ENCODE measurements at places on chromosomes 1 and 21.

GRCh38 chr1:59768792-59769735 lies 45.7 kb upstream of the HOOK1 start:
- no peaks in the 10 kb centered on the region for H3K27me3 ChIP-seq
- H3K4me1 ChIP-seq: peaks cover 19% of the 10 kb centered on the region
- H3K27ac ChIP-seq: peak overlapping the region; percentile 7
- no peak overlapping the region for H3K4me3 ChIP-seq
- DNase-seq: no peak

DNA sequence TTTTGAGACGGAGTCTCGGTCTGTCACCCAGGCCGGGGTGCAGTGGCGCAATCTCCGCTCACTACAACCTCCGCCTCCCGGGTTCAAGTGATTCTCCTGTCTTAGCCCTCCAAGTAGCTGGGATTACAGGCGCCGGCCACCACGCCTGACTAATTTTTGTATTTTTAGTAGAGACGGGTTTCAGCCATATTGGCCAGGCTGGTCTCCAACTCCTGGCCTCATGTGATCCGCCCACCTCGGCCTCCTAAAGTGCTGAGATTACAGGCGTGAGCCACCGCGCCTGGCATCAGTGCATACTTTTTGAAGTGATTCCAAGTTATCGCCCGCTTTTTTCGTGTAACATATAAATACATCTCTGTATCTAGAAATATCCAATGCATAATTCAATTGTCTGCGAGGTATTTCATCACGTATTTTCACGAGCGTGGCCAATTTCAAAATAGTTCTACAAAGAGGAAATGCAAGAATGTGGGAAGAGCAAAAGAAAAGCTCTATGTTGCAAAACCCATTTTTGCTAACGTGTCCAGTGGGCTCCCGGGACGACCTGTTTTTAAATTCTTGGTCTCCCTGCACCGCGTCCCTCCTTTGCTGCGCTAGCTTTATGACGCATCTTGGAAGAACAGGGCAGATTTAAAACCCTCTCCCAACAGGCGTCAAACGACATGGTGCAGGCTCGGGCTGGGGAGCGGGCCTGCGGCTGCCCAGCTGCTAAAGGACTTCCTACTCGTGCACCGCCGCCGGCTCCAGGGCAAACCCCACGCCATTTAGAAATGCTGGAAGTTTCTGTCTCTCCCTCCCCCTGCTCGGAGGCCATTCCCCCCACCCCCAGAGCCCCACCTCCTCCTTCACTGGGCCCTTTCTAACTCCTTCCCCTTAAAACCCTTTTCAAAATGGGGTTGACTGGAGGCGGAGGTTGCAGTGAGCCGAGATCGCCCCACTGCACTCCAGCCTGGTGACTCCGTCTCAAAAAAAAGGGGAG lies 923 bp upstream of the IFNGR2 start:
- peaks cover 26% of the 10 kb centered on the region for H3K4me1 ChIP-seq
- peak overlapping the region; percentile 66 for H3K4me3 ChIP-seq
- peak overlapping the region; percentile 63 for H3K27ac ChIP-seq
- peaks cover 29% of the 10 kb centered on the region for H3K36me3 ChIP-seq
- DNase-seq: peak; percentile 90

DNA sequence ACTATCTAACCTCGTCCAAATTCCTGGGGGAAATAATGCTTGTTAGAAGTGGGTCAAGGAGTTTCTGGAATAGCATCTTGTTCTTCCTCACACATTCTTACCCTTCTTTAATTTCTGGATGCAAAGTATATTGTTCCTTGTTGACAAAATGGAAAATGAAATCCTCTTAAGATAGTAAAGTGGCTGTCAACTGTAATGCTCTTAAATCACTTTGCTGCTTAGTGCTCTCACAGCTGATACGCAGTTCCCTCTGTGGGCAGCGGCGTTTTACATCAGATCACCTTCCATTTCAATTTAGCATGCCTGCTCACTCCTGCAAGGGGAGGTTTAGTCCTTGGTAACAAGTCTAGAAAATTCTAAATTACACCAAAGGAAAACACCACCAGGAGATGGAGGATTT lies 113.1 kb downstream of the DNM3 start:
- H3K36me3 ChIP-seq: no peaks in the 10 kb centered on the region
- H3K27me3 ChIP-seq: peaks cover 15% of the 10 kb centered on the region
- no peak overlapping the region for H3K27ac ChIP-seq
- H3K4me3 ChIP-seq: no peak overlapping the region
- H3K4me1 ChIP-seq: no peaks in the 10 kb centered on the region
- DNase-seq: no peak

- no peak overlapping the region for H3K4me3 ChIP-seq
- H3K4me1 ChIP-seq: peaks cover 23% of the 10 kb centered on the region
- peak; percentile 48 for DNase-seq
- peaks cover 26% of the 10 kb centered on the region for H3K36me3 ChIP-seq
Observed at GRCh38 chr1:42177541-42177981, 13.0 kb upstream of the GUCA2A start.

DNA sequence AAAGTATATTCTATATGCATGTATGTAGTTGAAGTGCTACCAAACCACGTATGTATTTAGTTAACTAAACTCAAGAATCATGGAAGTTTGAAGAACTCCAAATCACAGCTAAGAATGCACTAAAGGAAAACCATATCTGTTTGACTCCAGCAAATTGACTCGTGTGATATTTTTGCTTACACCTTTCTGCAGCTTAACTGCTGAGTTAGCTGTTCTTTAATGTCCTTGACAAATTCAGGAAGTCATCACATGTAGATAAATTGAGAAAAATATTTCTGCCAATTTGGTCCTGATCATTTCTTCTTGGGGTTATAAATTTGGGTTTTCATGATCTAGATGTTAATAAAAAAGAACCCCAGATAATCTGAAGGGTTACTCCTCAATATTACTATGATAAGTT lies 83.0 kb downstream of the NFIA start:
- H3K27ac ChIP-seq: no peak overlapping the region
- no peak overlapping the region for H3K4me3 ChIP-seq
- no peaks in the 10 kb centered on the region for H3K27me3 ChIP-seq
- no peak for DNase-seq
- peaks cover 5% of the 10 kb centered on the region for H3K36me3 ChIP-seq

DNA sequence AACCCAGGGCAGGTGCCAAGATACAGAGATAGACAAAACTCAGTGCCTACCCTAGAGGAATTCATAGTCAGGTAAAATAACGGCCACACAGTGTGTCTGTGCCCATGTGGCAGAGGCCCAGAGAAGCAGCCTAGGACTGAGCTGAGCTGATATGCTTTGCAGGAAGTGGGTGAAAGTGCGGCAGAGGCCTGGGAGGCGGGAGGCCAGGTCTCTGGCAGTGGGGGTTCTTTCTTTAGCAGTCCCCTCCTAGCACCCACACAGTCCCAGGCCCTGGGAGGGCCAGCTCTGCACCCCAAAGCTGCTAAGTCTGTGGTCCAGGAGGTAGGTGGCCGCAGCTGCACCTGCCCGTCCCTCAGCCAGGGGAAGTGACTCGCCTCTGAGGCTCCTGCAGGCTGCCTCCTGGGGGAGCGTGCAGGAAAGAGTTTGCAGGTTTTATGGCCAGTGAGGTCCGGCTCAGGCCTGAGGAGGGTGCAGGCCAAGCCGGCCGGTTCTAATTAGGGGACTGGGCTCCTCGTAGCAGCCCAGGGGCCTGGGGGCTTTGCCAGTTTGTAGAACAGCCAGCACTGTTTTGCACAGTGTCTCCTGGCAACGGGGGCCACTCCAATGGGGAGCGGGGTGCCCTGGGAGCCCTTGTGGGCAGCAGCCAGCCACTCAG lies 107.9 kb downstream of the SPSB1 start:
- no peaks in the 10 kb centered on the region for H3K36me3 ChIP-seq
- H3K27me3 ChIP-seq: no peaks in the 10 kb centered on the region
- H3K27ac ChIP-seq: no peak overlapping the region
- DNase-seq: no peak
- no peak overlapping the region for H3K4me3 ChIP-seq

GRCh38 chr1:159800177-159800930 lies 1.8 kb upstream of the FCRL6 start:
- H3K4me3 ChIP-seq: no peak overlapping the region
- peaks cover 6% of the 10 kb centered on the region for H3K4me1 ChIP-seq
- DNase-seq: no peak

DNA sequence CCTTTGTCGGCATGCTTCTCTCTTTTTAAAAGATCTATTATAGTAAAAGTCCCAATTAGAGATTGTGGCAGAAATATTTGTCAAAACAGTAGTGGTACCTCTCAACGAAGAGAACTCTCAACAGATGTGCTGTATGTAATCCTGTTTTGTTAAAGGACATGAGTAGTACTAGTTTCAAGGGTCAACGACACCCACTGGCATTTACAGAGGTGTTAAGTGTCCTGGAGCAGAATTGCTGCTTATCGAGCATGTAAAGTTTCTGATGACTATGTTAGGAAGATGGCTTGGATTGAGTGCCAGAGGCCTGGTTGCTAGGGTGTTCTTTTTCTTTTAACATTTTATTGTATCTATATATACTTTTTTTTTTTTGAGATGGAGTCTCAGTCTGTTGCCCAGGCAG lies 27.1 kb downstream of the CELF3 start:
- H3K27ac ChIP-seq: no peak overlapping the region
- H3K4me1 ChIP-seq: no peaks in the 10 kb centered on the region
- H3K27me3 ChIP-seq: no peaks in the 10 kb centered on the region
- no peak for DNase-seq

DNA sequence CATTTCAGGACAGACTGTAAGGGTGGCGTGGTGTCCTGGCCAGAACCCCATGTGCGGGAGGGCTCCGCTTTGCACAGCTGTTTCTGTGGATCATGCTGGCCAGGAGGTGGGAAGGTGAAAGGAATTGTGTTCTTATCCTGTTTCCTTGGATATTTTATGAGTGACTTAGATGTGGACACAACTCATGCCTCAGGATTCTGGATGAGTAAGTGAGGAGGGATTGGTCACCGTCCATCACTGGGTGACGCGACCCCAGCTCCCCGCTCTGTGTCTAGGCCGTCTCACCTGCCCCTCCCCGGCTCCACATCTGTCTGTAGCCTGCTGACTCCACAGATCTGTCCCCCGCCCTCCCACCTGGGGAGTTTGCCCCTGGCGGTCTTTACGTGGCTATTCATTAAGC lies 48.8 kb downstream of the PIK3CD start:
- no peaks in the 10 kb centered on the region for H3K27me3 ChIP-seq
- peaks cover 23% of the 10 kb centered on the region for H3K4me1 ChIP-seq
- H3K36me3 ChIP-seq: no peaks in the 10 kb centered on the region
- no peak overlapping the region for H3K4me3 ChIP-seq

- peaks cover 29% of the 10 kb centered on the region for H3K4me1 ChIP-seq
- no peak overlapping the region for H3K27ac ChIP-seq
- no peak for DNase-seq
- H3K4me3 ChIP-seq: no peak overlapping the region
- H3K36me3 ChIP-seq: peaks cover 7% of the 10 kb centered on the region
Observed at GRCh38 chr1:12620488-12620865, 2.5 kb upstream of the DHRS3 start.

GRCh38 chr1:234582681-234583301 lies 27.2 kb downstream of the IRF2BP2 start:
- H3K4me1 ChIP-seq: peaks cover 11% of the 10 kb centered on the region
- no peak overlapping the region for H3K27ac ChIP-seq
- no peaks in the 10 kb centered on the region for H3K27me3 ChIP-seq
- H3K4me3 ChIP-seq: no peak overlapping the region
- H3K36me3 ChIP-seq: no peaks in the 10 kb centered on the region

DNA sequence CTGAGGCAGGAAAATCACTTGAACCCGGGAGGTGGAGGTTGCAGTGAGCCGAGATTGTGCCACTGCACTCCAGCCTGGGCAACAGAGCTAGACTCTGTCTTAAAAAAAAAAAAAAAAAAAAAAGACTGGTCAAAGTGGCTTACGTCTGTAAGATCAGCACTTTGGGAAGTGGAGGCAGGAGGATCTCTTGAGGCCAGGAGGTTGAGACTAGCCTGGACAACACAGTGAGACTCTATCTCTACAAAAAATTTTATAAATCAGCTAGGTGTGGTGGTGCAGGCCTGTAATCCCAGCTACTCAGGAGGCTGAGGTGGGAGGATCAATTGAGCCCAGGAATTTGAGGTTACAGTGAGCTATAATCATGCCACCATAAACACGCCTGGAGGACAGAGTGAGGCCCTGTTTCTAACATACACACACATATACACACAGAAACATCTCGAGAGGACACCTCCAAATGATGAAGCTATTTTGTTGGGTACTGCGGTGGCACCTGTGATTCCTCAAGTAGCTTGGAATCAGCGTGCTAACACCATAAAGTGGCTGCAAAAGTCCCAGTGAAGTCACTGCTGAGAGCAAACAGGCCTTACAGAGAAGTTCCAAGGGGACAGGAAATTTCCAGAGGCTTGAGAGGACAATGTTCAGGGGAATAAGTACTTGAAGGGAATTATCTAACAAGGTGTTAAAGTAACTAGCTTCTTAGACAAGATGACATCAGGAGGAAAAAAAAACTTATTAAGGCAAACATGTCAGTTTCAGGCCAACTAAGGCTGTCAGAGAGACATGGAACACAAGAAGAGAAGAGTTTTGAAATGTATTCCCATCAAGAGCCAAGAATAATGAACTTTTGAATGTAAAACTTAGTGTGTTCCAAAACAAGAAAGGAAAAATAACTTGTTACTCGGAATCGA lies 1.3 kb downstream of the NADK start:
- H3K4me3 ChIP-seq: peak overlapping the region; percentile 82
- no peaks in the 10 kb centered on the region for H3K27me3 ChIP-seq
- no peak for DNase-seq
- peak overlapping the region; percentile 68 for H3K27ac ChIP-seq
- H3K36me3 ChIP-seq: peaks cover 35% of the 10 kb centered on the region

DNA sequence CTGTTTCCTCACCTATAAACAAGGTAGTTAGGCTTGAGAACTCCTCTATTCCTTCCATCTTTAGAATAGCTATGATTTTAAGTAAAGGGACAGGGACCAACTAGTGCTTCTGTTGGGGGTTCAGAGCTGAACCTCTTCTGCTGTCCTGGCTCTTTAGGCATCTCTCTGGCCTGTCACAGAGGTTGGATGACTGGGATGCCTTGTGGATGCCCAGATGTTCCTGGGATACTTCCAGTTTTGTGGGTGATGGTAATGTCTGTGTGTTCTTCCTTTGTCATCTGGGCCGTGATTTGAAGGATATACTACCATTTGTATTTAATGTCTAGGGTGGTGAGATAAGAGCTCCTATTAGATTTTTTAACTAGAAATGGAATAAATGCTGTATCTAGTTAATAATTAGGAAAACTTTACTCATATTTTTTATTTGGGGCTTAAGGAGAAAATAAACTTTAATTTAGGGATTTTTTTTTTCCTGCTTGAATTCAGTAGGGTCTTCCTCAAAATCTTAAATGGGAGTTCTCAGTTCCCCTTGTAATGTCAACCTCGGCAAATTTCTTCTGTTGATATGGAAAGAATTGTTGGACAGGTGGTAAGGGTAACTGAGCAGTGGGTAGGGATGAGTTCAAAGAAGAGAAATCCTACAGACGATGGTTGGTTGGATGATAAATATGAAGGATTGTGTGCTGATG lies 47.2 kb downstream of the LAMC1 start:
- H3K4me3 ChIP-seq: no peak overlapping the region
- DNase-seq: no peak
- H3K27me3 ChIP-seq: no peaks in the 10 kb centered on the region
- no peaks in the 10 kb centered on the region for H3K36me3 ChIP-seq
- peaks cover 45% of the 10 kb centered on the region for H3K4me1 ChIP-seq
